SW 1271 (cell line): ENCODE measurements at places on chromosomes 6 and 20.

DNA sequence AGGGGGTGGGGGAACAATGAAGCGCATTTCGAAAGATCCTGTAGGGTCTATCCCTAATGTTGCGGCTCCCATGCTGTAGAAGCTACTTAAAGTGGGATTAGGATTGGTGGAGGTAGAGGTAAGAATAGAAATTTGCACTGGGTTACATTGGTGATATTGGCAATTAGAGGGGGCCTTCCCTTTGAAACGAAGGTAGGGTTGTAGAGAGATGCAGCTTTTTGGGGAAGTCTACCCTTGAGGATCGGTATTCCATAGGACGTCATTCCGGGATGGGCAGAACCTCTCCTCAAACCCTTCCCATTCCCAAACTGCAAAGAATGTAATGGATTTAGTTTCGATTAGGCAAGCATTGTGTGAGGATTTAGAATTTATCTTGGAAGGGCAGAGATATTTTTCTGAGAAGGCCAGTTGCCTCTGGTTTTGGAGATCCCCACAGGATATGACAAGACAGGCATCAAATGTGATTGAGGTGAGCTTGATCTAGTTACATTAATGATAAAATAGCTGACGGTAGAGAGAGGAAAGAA, 5.4 kb upstream of the ZNFX1 start:
- DNase-seq = no peak

GRCh38 chr6:126873351-126873750, 245.1 kb upstream of the RSPO3 start:
- DNase-seq = no peak

- DNase-seq = no peak
Measured at GRCh38 chr6:6820641-6821238, 232.2 kb downstream of the LY86 start.

GRCh38 chr6:84027340-84028181, 6.0 kb upstream of the MRAP2 start:
- peak; percentile 16 for DNase-seq
